ENCODE measurements at places on chromosomes 13 and 19. TPM values are rescaled to one million over a fixed set of nuclear protein-coding genes. Genes with fewer than 3 reads are reported as not detected.

Gene ZNF547
- total RNA-seq = 2.4 TPM

Gene TMEM86B
- total RNA-seq = 1.7 TPM

Gene MYPOP
- 6.1 TPM for total RNA-seq

Gene FGF14
- 4.6 TPM for total RNA-seq

Gene TSSK6
- total RNA-seq = 1.00 TPM

Gene KCNN4
- 4.0 TPM for total RNA-seq
